ENCODE measurements at places on chromosomes 2 and 18.

DNA sequence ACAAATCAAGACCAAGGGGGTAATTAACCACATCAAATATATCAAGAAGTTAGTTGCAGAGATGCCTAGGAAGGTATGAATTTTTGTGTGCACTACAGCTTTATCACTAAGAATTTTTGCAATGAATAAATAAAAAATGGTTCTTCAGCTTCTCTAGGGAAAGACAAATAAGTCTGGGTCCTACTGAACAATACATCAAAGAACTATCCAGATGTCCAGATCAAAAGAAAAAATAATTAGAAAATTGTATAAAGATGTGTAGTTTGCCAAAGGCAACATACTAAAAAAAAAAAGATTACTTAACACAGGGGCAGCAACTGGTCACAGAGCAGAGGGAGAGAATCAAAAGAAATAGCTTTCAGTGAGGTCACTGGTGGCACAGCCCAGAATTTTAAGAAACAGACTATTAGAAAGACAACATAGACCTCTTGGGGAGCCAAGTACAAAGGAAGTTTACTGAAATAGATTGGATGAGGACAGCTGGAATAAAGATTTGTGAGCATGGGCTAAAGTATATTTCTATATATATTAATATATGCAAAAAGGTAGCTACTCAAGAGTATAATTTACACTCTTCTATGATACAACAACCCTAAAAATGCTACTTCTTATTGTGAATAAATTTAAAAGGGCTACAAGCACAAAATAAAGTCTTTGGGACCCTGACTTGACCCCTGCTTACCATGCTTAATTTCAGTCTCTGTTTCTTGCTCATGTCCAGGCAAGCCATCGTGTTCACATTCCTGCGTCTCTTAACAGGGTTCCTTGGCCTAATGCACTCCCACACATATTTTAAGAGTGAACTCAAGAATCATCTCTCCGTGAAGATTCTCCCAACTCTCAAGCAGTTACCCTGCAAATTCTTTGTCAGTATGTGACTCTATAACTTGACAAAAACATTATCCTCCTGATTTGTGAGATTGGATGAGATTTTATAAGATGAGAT is 99.0 kb upstream of the GRB14 start:
- no peak for DNase-seq

DNA sequence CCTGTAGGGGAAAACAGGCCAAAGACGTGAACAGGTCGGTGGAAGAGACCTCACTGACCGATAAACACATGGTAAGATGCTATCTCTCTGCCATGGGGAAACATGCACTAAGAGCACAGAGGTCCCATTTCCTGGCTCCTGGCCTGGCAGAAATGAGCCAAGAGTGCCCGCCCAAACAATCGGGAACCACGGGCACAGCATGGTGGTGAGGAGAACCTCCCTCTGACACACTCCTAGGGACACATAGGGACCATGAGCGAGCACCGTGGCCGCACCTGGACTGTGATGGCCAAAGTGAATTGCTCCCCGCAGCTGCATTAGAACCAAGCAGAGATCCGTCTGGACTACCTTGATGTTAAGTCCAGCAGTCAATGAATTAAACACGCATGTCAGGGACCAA is 11.1 kb downstream of the HS6ST1 start:
- no peak for DNase-seq

DNA sequence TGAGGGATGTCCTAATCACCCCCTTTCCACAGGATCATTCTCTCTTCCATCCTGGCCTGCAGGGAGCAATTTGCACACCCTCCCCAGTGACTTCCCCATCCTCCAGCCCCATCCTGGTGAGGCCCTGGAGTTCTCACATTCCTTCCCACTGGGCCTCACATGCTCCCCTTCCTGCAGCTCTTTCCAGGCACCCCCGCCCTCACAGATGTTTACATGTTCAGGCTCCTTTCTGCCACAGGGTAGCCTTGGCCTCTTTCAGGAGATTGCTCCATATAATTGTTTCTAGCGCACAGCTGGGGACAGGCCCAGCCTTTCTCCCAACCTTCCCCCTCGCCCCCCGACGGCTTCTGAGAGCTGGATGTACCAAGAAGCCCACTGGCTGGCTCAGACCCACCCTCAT is 288.4 kb upstream of the TRIB2 start:
- no peak for DNase-seq

GRCh38 chr2:216633616-216634369 is 573 bp downstream of the IGFBP2 start:
- no peak for DNase-seq

All from naive B cell (primary cell).